ENCODE measurements at places on chromosomes 2 and 18.

DNA sequence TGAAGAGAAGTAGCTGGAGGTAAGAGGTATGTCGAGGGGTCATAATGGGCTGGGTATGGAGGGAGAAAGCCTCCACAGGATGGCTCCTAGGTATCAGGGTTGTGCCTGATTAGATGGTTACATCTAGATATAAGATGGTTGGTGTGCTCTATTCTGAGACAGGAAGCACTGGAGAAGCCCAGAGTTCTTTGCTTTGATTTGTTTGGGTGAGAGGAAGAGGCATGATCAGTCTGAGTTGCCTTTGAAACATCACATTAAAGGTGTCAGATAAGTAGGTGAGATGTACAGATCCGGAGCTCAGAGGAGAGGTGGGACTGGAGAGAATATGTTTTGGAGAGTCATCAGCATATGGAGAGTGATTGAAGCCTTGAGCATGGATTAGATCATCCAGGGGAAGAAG lies 74.1 kb downstream of the KLHL29 start:
- no peak for DNase-seq

- no peak for DNase-seq
Observed at GRCh38 chr2:127469974-127470373, 51.7 kb downstream of the PROC start.

GRCh38 chr2:216345846-216346245 lies 26.4 kb downstream of the MARCHF4 start:
- no peak for DNase-seq

DNA sequence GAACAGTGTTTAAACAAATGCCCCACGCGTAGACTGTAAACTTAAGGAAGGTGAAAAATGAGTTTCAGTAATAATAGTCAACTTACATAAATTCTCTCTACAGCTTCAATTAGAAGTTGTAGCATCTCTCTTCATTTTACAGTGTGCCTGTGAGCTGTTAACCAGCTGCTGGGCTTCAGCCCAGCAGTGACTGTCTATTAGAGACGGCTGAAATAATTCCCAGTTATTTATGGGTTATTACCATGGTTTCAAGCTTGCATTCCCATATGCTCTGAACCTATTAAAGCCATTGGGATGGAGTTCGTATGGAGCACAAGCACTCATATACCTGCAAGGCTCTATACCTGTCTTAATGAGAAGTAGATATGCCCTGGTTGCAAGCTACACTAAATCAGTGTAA lies 501.1 kb downstream of the CNTNAP5 start:
- no peak for DNase-seq
